ENCODE measurements at places on chromosomes 7 and 10. TPM values are rescaled to one million over a fixed set of nuclear protein-coding genes. Genes with fewer than 3 reads are reported as not detected.

CALCR gene
- 0.80 TPM for total RNA-seq

SP8 gene
- total RNA-seq: not detected

OR2A12 gene
- not detected for total RNA-seq

INPP5F gene
- total RNA-seq: 13.1 TPM

TRPV6 gene
- 19.8 TPM for total RNA-seq

CYP26C1 gene
- total RNA-seq: 0.16 TPM

LFNG gene
- 16.4 TPM for total RNA-seq

SPDYE6 gene
- total RNA-seq: not detected

ZNF736 gene
- 32.5 TPM for total RNA-seq

CRYGN gene
- 0.98 TPM for total RNA-seq

TCERG1L gene
- total RNA-seq: not detected

CDH23 gene
- total RNA-seq: 11.6 TPM

DNA sequence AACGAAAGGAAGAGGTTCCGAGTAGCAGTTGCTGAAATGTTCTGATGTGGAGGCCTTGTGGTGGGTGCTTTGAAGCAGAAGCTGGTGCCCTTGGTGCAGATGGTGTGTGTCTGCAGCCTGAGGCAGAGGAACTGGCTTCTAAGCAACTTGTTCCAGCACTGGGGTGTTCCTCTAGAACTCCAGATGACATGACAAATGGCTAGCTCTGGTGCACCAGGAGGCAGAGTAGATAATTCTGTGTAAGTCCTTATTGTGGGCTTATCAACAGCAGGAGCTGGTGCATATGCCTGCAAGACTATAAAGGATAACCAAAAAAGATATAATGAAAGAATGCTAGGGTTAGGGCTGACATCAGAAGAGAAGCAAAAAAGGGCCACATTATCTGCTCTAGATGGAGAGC lies 76.5 kb downstream of the ARL5B start:
- no peak overlapping the region for H3K27ac ChIP-seq
- no peaks in the 10 kb centered on the region for H3K36me3 ChIP-seq
- H3K4me1 ChIP-seq: no peaks in the 10 kb centered on the region
- DNase-seq: no peak
- H3K4me3 ChIP-seq: no peak overlapping the region

GRCh38 chr10:129702605-129703004 lies 235.6 kb downstream of the MGMT start:
- no peak overlapping the region for H3K4me3 ChIP-seq
- no peak overlapping the region for H3K27ac ChIP-seq
- no peaks in the 10 kb centered on the region for H3K27me3 ChIP-seq
- H3K4me1 ChIP-seq: no peaks in the 10 kb centered on the region
- H3K36me3 ChIP-seq: no peaks in the 10 kb centered on the region

- no peak overlapping the region for H3K27ac ChIP-seq
- H3K27me3 ChIP-seq: no peaks in the 10 kb centered on the region
- no peak overlapping the region for H3K4me3 ChIP-seq
- no peaks in the 10 kb centered on the region for H3K4me1 ChIP-seq
Measured at GRCh38 chr7:3641582-3641981, 340.5 kb downstream of the SDK1 start.

DNA sequence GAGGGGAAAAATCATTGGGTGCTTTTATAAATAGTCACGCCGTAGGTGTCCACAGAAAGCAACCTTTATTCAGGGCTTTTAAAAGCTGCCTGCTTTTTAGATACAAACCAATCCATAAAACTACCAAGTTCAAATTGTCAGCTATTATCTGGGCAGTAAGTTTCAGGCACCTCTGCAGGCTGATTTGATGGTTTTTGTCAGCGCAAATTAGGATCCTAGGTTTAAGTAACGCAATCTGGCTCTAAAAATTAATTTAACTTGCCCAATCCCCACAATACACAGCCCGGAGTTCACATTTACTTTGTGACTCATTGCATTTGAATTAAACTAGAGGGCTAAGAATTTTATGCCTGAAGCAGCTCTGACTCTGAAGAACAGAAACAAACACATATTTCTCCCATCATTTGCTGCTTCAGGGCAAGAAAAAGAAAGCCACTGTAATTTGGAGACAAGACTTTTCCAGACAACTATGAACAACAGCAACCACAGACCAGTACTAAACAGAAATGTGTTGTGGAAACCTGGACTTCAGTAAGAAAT lies 43.3 kb downstream of the NRP1 start:
- no peaks in the 10 kb centered on the region for H3K36me3 ChIP-seq
- peak overlapping the region; percentile 36 for H3K27ac ChIP-seq
- no peaks in the 10 kb centered on the region for H3K4me1 ChIP-seq
- DNase-seq: no peak

DNA sequence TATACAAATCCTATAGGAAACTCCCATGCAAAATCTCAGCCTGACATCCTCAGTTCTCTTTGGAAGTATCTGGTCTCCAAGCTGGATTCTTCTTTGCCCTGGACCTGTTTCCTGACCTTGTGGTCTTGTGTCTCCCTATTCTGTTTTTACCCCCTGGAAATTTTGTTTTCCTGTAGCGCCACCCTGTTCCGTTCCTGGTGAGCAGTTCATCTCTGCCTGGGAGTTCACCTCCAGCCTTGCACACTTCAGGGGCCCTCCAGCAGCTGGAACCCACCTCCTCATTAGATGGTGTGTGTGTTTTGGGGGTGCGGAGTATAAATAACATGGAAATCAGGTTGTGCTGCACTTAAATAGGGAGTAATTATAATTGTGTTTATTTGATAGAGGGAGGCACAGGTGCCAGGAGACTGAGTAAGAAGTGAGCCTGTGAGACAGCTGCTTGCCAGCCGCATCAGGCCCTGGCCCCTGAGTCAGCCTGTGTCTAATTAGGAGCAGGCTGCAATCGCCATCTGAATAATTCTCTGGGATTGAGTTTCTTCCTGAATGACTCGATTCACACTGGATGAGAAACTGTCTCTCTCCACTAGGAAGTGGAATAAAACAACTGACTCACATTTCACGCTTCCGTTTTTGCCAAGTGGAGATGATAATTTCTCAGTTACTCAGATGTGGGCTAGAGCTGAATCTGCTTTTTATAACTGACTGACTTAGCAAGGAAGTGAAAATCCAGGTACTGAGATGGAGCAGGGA lies 69.4 kb upstream of the HECTD2 start:
- no peak overlapping the region for H3K27ac ChIP-seq
- no peaks in the 10 kb centered on the region for H3K27me3 ChIP-seq
- no peaks in the 10 kb centered on the region for H3K36me3 ChIP-seq
- DNase-seq: no peak
- H3K4me3 ChIP-seq: no peak overlapping the region
- no peaks in the 10 kb centered on the region for H3K4me1 ChIP-seq

DNA sequence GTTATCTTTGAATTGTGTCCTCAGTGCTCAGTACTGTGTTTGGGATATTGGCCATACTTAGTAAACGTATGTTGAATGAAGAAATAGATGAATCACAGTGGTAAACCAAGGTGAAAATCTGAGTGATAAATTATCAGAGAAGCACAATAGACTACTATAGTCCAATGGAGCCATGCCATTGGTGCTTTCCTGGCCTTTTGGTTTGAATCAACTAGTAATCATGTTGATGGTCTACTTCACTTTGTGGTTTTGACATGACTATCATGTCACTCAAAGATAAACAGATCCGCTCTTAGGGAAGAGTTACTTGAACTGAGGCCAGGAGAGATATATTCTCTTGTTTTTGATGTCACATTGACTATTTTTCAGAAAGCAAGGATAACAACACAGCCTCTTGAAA lies 86.1 kb upstream of the IGFBP3 start:
- H3K4me1 ChIP-seq: no peaks in the 10 kb centered on the region
- H3K36me3 ChIP-seq: no peaks in the 10 kb centered on the region
- DNase-seq: no peak
- H3K27ac ChIP-seq: no peak overlapping the region

- H3K27me3 ChIP-seq: no peaks in the 10 kb centered on the region
- H3K36me3 ChIP-seq: no peaks in the 10 kb centered on the region
- no peaks in the 10 kb centered on the region for H3K4me1 ChIP-seq
- DNase-seq: no peak
- no peak overlapping the region for H3K4me3 ChIP-seq
Measured at GRCh38 chr7:145986248-145986874, 130.2 kb upstream of the CNTNAP2 start.

- H3K27me3 ChIP-seq: peaks cover 3% of the 10 kb centered on the region
- DNase-seq: no peak
- no peaks in the 10 kb centered on the region for H3K36me3 ChIP-seq
Measured at GRCh38 chr7:3138997-3139396, 95.3 kb upstream of the CARD11 start.

GRCh38 chr10:114100848-114101741 lies 57.4 kb downstream of the ADRB1 start:
- H3K4me3 ChIP-seq: peak overlapping the region; percentile 63
- no peaks in the 10 kb centered on the region for H3K4me1 ChIP-seq
- H3K27ac ChIP-seq: no peak overlapping the region
- DNase-seq: peak; percentile 54
- H3K27me3 ChIP-seq: no peaks in the 10 kb centered on the region

- H3K36me3 ChIP-seq: no peaks in the 10 kb centered on the region
- DNase-seq: no peak
- no peak overlapping the region for H3K27ac ChIP-seq
Measured at GRCh38 chr10:2476812-2477553, 590.4 kb upstream of the PFKP start.

DNA sequence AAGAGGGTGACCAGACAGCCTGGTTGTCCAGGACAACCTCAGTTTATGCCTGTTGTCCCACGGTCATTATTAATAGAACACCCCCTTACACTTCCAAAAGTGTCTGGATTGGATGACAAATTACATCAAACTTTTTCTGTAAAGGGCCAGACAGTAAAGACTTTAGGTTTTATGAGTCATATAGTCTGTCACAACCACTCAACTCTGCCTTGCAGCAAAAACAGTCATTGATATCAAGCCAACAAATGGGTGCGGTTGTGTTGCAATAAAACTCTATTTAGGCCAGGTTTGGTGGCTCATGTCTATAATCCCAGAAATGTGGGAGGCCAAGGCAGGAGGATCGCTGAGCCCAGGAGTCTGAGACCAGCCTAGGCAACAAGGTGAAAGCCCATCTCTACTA lies 66.7 kb upstream of the ATP6V0A4 start:
- no peaks in the 10 kb centered on the region for H3K4me1 ChIP-seq
- no peaks in the 10 kb centered on the region for H3K36me3 ChIP-seq
- H3K27ac ChIP-seq: no peak overlapping the region
- no peak overlapping the region for H3K4me3 ChIP-seq

DNA sequence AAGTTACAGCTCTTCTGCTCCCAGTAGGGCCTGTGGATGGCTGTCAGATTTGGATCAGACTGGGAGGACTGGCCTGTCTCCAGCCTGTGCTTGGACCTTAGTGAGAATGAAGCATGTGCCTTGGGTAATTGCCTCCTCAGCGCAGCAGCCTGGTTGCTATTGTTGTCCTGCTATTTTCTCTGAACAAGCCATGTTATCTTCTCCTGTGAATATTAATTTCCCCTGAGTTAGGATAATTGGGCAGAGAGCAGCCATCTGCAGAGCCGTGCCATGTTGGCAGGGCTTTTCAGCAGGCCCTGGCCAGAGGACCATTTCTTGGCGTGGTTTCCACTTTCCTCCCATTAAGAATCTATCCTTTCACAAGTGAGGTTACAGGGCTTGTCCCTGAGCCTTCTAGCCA lies 497.3 kb downstream of the SORCS3 start:
- no peaks in the 10 kb centered on the region for H3K27me3 ChIP-seq
- H3K4me3 ChIP-seq: no peak overlapping the region

- no peaks in the 10 kb centered on the region for H3K4me1 ChIP-seq
- H3K36me3 ChIP-seq: no peaks in the 10 kb centered on the region
- no peak overlapping the region for H3K27ac ChIP-seq
- DNase-seq: no peak
- no peaks in the 10 kb centered on the region for H3K27me3 ChIP-seq
Measured at GRCh38 chr7:105653441-105654005, 72.2 kb upstream of the EFCAB10 start.

- H3K4me1 ChIP-seq: no peaks in the 10 kb centered on the region
- H3K27ac ChIP-seq: no peak overlapping the region
- no peak for DNase-seq
- peaks cover 3% of the 10 kb centered on the region for H3K36me3 ChIP-seq
Measured at GRCh38 chr10:74488907-74489306, 337.5 kb upstream of the KAT6B start.

GRCh38 chr10:73054286-73054685 lies 42.4 kb downstream of the P4HA1 start:
- H3K27me3 ChIP-seq: no peaks in the 10 kb centered on the region
- H3K27ac ChIP-seq: no peak overlapping the region
- no peaks in the 10 kb centered on the region for H3K36me3 ChIP-seq
- no peak for DNase-seq
- H3K4me1 ChIP-seq: no peaks in the 10 kb centered on the region

GRCh38 chr7:29877196-29877595 lies 70.9 kb downstream of the WIPF3 start:
- no peak overlapping the region for H3K4me3 ChIP-seq
- DNase-seq: peak; percentile 61

- DNase-seq: no peak
- H3K36me3 ChIP-seq: no peaks in the 10 kb centered on the region
- no peaks in the 10 kb centered on the region for H3K4me1 ChIP-seq
- H3K27ac ChIP-seq: peak overlapping the region; percentile 54
- H3K27me3 ChIP-seq: no peaks in the 10 kb centered on the region
Measured at GRCh38 chr10:104259456-104259855, 4.8 kb downstream of the GSTO1 start.

GRCh38 chr10:34866848-34867247 lies 51.8 kb upstream of the PARD3 start:
- no peak overlapping the region for H3K27ac ChIP-seq
- DNase-seq: no peak
- no peaks in the 10 kb centered on the region for H3K36me3 ChIP-seq
- no peaks in the 10 kb centered on the region for H3K4me1 ChIP-seq
- no peaks in the 10 kb centered on the region for H3K27me3 ChIP-seq
- H3K4me3 ChIP-seq: no peak overlapping the region

DNA sequence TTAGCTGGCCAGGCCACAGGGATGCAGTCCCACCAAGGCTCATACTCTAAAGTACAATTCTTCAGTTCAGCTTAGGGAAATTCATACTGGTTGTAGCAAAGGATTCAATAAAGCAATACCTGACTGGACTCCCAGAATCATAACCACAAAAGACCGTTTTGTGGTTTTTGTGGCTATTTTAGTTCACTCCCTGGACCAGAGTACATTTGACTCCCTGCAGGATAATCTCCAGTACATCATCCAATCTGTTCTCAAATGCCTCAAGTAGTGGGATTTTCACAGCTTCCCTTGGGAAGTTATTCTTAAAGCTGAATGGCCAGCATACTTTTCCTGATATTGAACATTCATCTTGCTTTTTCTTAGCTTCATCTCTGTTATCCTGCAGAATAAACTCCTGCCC lies 29.3 kb upstream of the YAE1 start:
- H3K36me3 ChIP-seq: no peaks in the 10 kb centered on the region
- H3K4me3 ChIP-seq: no peak overlapping the region
- no peak overlapping the region for H3K27ac ChIP-seq
- DNase-seq: no peak
- no peaks in the 10 kb centered on the region for H3K27me3 ChIP-seq

DNA sequence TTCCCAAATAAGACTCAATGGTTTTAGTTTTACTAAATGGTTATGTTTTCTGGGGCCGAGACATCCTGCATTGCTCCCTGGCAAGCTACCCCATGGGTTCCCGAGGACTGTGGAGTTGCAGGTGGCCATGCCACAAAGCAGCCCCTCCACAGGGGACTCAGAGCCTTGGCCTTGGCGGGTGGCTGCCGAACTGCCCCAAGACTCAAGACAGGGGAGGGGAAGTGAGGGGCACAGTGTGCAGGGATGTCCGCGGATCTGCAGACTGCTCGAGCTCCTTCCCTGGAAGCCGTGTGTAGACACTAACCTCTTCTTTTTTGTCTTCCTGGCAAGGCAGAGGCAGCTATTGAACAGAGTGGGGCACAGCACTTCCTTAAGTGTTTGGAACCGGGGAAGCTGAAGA lies 154.6 kb downstream of the EBF3 start:
- H3K27ac ChIP-seq: no peak overlapping the region
- no peak overlapping the region for H3K4me3 ChIP-seq
- no peaks in the 10 kb centered on the region for H3K4me1 ChIP-seq
- H3K36me3 ChIP-seq: no peaks in the 10 kb centered on the region
